HT1080 (cell line): ENCODE measurements at places on chromosomes 7 and 10.
A peak's percentile ranks its signal among the peaks of the same experiment; 100 is the strongest.

DNA sequence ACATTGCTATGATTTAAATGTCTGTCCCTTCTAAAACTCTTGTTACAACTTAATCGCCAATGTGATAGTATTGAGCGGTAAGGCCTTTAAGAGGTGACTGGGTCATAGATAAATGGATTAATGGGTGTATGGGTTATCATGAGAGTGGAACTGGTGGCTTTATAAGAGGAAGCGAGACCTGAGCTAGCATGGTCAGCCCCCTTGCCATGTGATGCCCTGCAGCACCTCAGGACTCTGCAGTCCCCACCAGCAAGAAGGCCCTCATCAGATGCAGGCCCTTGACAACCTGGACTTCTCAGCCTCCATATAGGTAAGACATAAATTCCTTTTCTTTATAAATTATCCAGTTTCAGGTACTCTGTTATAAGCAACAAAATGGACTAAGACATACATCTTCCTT is 15.6 kb downstream of the PARP12 start:
- DNase-seq, result no peak

- peak; percentile 91 for DNase-seq
These were observed 704.0 kb upstream of the LRRN3 start for GRCh38 chr7:110386913-110387312.

DNA sequence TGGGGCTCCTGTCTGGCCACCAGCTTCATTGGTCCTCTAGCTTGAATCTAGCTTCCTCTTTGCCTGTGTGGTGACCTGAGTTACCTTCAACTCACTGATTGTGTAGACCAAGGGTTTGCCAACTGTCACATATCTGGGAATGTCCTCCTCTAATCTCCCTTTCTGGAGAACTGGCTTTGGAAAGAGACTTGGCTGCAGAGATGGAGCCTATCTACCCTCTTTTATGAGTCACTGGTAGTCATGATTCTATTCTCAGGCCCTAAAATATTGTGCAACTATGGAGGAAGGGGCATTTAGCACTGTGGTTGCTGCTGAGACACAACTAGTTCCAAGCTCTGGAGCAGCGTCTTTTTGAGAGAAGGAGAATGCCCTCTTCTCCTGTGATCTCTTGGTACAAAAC is 691.3 kb downstream of the KCNMA1 start:
- DNase-seq, result peak; percentile 41

GRCh38 chr10:49207936-49208487 is 19.8 kb upstream of the TMEM273 start:
- no peak for DNase-seq

- no peak for DNase-seq
These were observed 34.0 kb downstream of the DLD start for GRCh38 chr7:107924841-107925504.

GRCh38 chr10:73940634-73941221 is 29.8 kb downstream of the PLAU start:
- DNase-seq, result peak; percentile 76

DNA sequence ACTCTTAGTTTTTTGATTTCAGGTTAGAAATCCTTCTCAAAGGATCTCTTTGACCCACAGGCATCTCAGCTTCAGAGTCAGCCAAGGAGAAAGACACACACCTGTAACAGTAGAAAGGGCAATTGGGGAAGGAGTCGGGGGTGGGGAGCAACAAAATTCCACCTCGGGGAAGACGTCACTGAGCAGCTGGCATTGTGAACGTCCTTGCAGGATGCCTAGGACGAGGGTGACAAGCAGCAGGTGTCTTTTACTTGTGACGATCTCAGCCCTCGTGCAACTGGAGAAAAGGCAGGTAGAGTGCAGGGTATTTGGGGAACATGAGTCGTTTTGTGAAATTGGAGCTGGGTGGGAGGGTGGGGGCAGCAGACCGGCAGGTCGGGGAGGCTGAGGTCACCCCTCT is 627.0 kb downstream of the ACTR3B start:
- no peak for DNase-seq

- no peak for DNase-seq
These were observed 94.8 kb downstream of the ITIH5 start for GRCh38 chr10:7571981-7572380.

GRCh38 chr7:23963461-23964165 is 253.6 kb downstream of the STK31 start:
- no peak for DNase-seq

GRCh38 chr7:113394856-113395255 is 276.5 kb upstream of the SMIM30 start:
- no peak for DNase-seq

DNA sequence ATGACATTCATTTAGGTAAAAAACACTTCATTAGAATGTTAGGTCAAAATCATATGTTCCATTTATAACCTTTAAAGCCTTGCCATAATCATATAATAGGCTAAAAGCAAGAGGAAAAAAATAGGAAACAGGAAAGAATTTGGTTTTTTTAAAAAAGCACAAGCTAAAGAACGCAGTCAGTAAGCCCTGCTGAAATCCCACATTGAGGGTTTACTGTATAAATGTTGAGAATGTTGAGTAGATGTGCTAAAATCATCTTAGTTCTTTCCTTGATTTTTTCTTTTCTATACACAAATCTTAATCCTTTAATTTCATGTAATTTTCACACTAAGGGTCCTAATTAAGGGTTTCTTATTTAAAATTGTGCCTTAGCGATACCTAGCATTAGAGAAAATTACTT is 133.0 kb downstream of the TSPAN12 start:
- DNase-seq, result no peak

DNA sequence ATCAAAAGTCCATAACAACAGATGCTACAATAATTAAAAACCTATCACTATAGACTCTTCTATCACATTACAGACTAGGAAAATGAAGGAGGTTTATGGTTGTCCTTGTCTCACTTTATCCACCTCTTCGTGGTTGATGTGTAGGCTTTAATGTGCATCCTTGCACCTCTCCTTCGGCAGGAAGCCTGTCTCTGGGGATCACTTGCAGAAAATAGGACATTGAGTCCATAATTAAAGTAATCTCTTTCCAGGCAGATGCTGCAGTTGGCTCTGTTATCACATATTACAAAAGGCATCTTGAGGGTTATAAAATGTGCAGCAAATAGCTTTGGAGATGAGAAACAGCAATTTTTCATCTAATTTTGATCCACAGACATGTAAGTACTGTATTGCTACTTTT is 168.4 kb downstream of the RELN start:
- DNase-seq, result no peak

GRCh38 chr10:100811261-100811660 is 65.9 kb downstream of the PAX2 start:
- no peak for DNase-seq

DNA sequence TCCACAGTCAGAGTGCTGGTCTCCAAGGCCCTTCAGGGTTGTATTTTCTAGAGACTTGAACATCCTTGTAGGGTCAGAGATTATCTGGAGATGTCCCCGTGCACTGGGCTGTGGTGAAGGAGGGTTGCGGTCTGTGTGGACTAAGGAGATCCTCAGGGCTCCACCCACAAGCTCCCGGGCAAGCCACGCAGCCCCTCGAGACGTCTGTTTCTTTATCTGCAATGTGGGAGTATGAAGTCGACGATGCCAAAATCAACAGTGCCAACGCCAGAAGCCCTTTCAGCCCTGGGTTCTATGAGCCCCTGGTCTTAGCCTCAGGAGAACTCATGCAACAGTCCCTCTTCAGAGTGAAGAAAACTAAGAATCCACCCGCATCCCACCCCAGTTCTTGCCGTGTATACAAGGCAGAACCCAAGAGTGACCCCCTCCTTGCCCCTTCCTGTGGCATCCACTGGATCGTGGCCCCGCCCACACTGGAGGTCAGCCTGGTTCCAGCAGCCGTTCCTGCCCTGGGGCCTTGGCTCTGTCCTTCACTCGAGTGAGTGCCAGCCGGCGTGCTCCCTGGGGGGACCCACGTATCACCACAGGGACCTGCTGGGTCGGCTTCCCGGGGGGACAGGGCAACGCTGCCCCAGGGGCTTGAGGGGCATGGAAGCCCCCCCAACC is 6.0 kb upstream of the SHH start:
- DNase-seq, result no peak

DNA sequence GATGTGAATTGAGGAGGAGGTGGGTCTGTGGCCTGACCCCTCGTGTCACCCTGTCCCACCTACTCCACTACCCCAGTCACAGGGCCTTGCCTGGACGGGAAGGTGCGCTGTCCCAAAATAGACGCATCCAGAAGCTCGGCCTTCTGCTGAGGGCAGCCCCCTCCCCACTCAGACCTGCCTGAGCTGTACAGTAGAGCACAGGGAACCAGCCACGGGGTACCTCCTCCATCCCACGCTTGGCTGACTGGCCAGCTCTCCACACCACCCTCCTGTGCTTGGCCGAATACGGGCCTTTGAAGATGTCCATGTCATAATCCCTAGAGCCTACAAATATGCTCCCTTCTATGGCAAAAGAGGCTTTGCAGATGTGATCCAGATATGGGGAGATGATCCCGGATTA is 88.3 kb downstream of the CHST15 start:
- DNase-seq, result no peak

DNA sequence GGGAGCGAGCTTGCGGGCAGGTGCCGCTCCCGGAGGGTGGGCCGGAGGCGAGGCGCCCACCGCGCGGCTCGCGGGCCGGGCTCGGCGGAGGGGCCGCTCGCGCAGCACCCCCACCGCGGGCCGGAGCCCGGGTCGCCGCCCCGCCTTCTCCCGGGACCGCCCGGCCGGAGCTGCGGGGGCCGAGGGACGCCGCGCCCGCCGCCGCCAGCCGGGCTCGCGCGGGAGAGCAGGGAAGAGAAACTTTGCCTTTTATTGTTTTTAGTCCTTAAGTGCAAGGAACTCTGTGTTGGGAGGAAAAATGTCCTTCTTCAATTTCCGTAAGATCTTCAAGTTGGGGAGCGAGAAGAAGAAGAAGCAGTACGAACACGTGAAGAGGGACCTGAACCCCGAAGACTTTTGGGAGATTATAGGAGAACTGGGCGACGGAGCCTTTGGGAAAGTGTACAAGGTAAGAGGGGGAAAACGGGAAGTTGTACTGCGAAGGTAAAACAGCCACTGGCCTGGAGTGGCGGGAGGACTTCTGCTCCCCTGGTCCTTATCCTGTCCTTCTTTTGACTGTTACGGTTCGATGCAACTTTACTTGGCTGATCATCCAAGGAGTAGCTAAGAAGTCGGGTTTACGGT is 620 bp downstream of the SLK start:
- peak; percentile 33 for DNase-seq

DNA sequence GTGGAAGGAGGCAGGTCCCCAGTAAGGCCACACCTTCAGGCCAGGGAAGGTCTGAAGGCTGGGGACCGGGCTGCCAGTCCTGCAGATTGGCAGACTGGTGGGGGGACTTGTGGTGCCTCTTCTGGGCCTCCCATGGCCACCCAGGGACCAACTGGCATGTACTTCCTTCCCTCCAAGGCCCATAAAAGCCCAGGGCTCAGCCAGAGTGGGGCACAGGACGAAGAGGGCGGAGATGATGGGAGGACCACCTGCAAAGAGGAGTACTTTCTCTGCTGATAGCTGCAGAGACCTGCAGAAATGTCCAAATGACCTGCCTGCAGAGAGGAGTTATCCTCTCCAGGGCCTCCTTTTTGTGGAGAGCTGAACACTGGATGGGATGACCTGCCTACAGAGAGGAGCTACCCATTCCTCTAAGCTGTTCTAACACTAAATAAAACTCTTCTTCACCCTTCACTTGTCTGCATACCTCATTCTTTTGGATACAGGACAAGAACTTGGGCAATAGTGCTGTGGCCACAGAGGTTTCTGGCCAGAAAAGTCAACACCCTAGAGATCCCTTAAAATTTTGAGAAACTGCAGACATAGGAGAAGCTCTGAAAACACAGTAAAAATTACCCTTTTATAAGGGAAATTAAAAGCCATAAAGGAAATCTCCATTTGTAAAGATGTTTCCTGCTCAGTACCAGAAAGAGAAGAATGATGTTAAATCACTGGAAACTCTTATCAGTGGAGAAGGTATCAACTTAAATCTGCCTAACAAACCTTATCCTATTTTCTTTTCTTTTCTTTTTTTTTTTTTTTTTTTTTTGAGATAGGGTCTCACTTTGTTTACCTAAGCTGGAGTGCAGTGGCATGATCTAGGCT is 20.7 kb upstream of the PRF1 start:
- DNase-seq, result no peak

DNA sequence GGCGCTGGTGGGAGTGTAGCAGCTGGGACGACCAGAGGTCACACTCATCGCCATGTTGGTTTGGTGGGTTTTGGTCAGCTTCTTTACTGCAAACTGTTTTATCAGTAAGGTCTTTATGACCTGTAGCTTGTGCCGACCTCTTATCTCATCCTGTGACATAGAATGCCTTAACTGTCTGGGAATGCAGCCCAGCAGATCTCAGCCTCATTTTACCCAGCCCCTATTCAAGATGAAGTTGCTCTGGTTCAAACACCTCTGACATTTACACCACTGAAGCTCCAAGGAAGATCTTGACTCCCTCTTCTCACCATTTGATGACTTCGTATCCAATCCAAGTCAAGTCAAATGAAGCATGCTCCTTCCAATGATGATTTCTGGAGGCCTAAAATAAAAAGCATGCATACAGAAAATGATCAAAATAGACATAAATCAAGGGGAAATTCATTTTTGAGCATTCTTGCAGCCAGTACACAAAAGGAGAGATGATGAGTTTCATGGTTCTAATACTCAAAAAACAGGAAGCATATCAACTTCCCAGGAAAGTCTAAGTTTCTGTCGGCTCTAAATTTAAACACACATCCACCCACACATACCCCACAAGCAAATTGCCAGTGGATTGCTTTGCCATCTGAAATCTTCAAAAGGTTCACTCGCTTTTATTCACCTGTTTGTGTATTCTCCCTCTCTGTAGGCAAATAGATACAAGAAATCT is 2.4 kb upstream of the PSMG3 start:
- no peak for DNase-seq

- DNase-seq, result no peak
These were observed 29.0 kb upstream of the GSDME start for GRCh38 chr7:24786306-24786705.

DNA sequence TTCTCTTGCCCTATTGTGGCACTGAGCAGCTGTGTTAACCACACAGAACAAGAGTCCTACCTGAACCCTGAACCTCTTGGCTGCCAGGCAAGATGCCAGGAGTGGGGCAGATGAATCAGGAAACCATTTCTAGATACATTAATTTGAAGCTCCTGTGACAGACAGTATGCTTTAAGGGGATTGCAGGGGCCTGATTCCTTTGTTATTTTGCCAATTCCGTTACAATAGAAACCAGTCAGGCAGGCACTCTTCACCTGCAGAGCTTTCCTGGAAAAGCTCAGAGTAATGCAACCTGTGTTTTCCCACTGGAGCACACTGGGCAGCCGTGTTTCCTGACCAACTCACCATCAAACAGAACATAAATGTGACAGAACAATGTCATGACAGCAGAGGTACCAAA is 233.1 kb downstream of the BMPER start:
- no peak for DNase-seq
